ENCODE measurements at places on chromosomes 6 and 20.

GRCh38 chr6:136404627-136405419, 115.2 kb upstream of the BCLAF1 start:
- no peak for DNase-seq

DNA sequence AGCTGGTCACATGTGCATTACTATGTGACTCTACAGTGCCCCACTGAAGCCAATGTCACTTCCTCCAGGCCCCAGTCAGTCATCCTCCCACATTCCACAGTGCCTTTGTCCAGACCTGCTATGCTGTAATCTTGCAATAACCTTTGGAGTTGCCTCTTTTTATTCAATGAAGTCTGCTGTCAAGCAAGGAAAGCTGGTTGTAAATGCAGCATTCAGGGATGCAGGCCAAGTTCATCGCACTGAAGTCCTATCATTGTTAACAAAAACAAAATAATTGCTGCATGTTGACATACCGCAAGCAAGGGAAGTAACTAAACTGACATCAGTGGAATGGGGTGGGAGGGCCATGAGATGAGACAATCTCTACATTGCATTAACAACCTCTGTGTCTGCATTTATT, 131.2 kb upstream of the CDYL start:
- DNase-seq = peak; percentile 69

- peak; percentile 59 for DNase-seq
Measured at GRCh38 chr6:104527311-104527710, 332.4 kb downstream of the HACE1 start.

DNA sequence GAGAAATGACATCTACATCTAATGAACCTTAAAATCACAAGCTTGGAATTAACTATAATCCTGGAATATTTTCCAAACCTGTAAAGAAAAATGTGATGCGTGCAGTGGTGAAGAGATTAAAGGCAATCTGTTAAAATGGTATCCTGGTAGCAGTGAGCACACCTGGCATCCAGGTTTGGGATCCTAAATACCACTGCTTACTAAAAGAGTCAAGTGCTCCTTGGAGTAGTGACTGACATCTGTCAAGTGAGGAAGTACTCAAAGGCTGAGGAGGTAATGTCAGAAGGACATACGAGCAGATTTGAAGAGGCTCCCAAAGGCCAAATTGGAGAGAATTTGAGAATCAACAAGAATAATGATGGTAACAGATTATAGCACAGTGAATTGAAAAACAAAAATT, 32.8 kb downstream of the PCMT1 start:
- no peak for DNase-seq

DNA sequence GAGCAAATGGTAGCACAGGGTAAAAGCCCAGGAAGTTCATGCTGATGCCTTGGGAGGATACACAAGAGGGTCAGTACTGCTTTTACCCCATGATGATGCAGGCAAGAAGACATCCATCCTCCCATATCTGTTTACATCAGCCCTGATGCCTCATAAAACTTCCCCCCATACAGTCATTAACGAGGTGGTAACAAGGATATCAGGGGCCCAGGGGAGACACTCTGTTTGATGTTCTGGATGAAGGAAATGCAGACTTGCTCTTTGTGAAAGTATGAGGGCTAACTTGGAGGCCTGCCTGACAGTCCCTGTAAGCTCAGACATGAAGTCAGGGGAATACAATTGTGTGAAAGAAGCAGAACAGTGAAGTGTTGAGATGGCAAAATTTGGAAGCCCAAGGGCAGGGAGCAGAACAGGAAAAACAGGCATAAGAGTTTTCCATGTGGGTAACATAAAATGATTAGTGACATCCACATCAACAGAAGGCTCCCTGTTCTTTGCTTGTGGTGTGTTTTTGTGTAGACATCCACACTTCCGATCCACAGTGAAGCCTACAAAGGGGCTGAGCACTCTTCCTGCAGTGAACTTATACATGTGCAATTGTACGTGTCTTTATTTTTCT, 813.4 kb downstream of the MAFB start:
- no peak for DNase-seq

DNA sequence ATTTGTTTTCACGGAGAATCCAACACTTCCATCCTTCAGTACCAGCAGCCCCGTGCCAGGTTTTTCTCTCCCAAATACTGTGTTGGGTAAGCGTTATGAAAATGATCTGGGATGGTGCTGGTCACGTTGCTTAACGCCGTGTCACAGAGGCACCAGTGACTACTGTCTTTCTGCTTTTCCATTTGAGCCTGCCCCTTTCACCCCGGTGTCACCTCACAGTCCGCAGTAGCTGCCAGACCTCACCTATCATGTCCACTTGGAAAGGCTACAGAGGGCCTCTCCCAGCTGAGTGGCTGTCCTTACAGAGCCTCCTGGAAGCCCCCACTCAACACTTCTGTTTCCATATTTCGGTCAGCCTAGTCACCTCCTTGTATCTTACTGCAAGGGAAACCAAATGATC, 176.5 kb upstream of the ARID1B start:
- DNase-seq = no peak

DNA sequence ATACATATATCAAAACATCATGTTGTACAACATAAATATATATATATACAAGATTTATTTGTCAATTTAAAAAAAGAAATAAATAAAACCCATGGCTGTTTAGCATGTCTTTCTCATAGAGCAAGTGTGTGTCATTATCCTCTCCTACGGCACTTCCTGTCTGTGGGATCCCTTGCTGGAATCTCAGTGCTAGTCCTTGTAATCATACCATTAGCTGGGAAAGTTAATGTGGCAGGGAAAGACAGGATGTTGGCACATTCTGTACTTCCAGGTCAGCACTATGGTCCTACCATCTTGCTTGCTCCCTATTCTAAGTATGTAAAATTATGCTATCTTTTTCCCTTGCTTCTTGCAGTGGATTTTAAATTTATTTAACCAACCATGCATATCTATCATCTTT, 9.5 kb upstream of the SLC17A3 start:
- DNase-seq = no peak

- DNase-seq = no peak
Measured at GRCh38 chr20:57471496-57472372, 53.2 kb downstream of the CTCFL start.

GRCh38 chr6:47252633-47253032, 57.1 kb downstream of the TNFRSF21 start:
- no peak for DNase-seq

GRCh38 chr6:141140905-141141304, 991.8 kb upstream of the GJE1 start:
- no peak for DNase-seq

GRCh38 chr6:140105857-140106256, 731.4 kb upstream of the CITED2 start:
- peak; percentile 33 for DNase-seq

DNA sequence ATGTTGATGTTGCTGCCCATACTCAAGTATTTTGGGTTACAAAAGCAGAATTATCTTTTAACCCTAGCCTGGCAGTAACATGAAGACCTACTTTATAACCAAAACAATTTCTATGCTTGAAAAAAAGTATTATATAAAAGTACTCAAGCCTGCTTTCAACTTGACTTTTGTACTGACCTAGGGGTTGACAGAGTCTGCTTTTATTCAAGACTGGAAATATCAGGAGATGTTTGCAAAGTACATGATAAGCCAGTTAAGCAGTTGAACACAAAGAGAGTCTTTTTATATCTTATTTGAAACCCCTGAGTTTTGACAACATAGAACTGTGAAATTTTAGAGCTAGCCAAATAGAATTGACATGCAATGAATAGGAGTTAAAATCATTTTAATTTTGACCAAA, 159.8 kb downstream of the KCNQ5 start:
- DNase-seq = no peak

DNA sequence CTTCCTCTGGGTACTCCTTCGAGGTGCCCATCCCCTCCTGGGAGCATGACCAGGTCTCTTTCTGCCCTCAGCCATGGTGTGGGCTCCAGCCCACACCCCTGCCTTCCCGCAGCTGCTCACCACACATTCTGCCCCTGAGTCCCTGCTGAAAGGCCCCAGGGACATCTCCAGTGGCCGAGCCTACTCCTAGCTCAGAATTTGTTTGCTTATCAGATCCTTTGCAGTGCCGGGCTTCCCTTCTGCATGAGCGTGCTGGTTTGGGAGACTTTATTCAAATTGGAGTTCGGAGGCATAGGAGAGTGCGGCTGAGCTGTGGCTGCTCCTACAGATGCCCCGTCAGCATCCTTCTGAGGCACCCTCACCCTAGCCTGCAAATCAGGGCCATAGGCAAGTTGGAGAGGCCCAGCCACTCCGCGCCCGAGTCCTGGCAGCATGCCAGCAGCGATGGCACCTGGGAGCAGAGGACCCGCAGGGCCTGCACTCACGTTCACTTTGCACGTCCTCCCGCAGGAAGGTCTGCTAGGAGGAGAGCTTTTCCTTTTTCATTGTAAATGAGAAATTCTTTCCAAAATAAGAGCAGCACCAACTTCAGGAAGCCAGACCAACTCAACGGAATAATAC, 327.3 kb downstream of the QKI start:
- no peak for DNase-seq

DNA sequence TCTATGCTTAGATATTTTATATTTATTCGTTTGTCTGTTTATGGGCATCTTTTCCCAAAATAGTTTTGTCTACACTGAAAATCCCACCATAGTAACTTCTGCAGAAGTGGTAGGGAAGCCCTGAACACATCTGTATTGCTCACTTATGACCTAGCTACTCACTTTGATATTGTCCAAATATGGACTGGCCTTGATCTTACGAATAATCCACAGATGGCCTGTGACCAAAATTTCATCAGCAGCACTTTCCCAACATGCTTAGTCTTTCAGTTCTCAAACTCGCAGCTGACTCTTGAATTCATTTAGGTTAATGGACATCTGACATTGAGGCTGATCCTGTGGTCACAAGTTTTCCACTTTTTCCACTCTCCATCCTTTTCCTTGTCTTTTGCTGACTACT, 80.8 kb upstream of the BEND3 start:
- no peak for DNase-seq

- DNase-seq = no peak
Measured at GRCh38 chr6:46586906-46587305, 65.7 kb downstream of the CYP39A1 start.

DNA sequence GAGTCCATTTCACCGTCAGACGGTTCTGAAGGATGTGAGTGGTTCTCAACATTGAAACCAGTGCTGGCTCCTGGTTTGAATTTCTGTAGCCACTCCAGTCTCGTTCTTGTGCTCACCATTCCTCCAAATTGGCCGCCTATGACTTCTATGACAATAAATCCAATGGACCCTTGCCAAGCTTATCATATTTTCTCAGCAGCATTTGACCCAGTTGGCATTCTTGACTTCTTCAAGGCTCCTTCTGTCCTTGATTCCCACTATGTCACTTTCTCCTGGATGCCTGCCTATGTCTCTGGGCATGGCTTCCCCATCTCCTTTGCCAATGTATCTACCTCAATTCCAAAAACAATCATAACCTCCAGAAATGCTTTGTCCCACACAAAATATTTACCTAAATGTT, 756.0 kb upstream of the NRSN1 start:
- DNase-seq = no peak

- no peak for DNase-seq
Measured at GRCh38 chr6:116196841-116197240, 57.0 kb downstream of the TSPYL4 start.

DNA sequence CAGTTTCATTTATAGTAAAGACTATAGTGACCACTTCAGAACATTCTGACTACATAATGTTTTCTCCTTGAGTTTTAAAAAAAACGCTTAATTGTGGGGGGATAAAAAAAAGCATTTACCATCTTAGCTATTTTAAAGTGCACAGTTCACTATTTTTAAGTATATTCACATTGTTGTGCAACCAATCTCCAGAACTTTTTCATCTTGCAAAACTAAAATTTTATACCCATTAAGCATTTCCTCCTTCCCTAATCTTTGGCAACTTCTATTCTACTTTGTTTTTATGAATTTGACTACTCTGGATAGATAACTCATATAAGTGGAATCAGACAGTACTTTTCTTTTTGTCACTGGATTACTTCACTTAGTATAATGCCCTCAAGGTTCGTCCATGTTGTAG, 62.3 kb downstream of the FKBP5 start:
- peak; percentile 43 for DNase-seq

GRCh38 chr20:57748601-57749130, 38.9 kb upstream of the PMEPA1 start:
- DNase-seq = peak; percentile 99

- peak; percentile 28 for DNase-seq
Measured at GRCh38 chr6:27374824-27375612, 13.5 kb upstream of the ZNF391 start.

DNA sequence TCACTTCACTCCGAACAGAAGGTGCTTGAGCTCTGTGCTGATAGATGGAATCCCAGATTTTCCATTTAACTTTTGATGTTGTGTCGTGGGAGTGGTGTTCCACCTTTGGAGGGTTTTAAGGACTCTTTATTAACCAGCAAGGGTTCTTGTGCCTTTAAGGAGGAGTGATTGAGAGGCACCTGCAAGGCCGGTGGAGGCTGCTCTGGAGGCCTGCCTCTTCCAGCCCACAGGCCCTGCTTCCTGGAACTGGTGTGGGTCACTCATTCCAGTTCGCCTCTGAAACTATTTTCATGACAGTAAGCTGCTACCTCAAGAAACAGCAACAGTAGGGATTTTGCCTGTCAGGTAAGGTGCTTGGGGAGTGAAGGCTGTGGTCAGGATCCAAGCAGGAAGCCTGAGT, 58.8 kb upstream of the APCDD1L start:
- no peak for DNase-seq

DNA sequence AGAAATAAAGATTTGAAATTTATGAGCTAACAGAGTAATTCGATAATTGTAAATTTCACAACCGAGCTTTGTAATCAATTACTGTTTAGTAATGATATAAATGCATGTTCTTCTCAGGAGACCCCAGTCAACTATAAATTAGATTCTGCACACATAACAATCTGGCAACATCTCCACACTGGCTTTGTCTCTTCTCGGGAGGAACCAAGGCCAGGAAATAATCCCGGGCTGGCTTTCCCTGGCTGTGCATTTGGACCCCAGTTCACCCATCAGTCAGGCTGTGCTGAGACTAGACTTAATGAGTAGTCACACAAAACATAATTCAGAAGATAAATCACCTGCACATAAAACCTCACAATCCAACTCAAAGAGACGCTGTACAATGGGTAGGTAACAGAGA, 65.5 kb downstream of the PTPRT start:
- DNase-seq = no peak

DNA sequence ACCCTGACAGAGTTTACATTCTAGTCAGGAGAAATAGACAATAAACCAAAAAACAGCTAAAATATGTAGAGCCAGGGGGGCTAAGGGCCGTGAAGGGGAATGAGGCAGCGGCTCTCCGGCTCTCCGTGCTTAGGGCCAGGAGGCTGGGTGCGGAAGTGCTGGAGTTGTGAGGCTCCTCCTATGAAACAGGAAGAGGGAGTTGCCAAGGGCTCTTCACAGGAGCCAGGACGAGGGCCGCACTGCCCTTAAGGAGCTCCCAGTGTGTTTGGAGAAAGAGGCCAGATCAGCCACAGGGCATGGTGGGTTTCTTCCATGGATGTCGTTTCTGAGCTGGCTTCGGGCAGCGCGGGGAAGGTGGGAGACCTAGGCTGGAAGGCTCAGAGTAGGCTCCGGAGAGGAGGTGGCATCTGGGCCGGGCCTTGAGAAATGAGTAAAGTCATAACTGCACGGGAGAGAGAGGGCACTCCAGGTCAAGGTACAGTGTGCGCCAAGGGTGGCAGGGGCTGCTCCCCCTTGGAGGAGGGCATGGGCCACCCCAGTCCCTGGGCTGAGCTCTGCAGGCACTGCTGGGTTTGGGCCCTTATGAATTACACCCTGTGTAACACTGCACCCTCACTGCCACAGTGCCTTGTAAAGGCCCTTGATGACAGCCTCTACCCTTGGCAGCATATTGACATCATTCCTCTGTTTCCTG, 20.8 kb upstream of the MLN start:
- DNase-seq = no peak

- no peak for DNase-seq
Measured at GRCh38 chr6:1334684-1335083, 22.8 kb downstream of the FOXQ1 start.

GRCh38 chr20:12970372-12970821, 38.4 kb upstream of the SPTLC3 start:
- peak; percentile 45 for DNase-seq

Data from suppressor macrophage treated with lipopolysaccharide for 1 hour (primary cell).